Putamen (tissue), 1 donor: ENCODE measurements at places on chromosomes 11 and 22.
A peak's percentile ranks its signal among the peaks of the same experiment; 100 is the strongest.

GRCh38 chr22:35604621-35605368, 12.3 kb downstream of the MB start:
- DNase-seq = no peak

DNA sequence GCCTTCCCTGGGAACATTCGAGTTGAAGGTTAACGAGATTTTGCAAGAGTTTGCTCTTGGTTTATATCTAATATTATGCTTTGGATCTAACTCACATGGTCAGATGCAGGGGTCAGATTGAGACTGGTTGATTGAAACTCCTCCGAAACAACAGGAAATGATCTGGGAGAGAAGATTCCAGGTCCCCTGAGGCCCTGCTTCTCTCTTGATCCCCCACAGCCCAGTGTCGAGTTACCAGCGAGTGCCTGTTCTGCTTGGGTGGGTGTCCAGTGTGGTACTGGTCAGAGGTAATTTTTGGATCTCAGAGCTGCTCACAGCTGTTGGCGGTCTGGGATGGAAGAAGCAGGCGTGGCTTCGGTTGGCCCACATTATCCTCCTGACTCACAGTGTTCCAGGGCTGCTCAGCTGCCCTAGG, 9.2 kb downstream of the FBLN1 start:
- no peak for DNase-seq

DNA sequence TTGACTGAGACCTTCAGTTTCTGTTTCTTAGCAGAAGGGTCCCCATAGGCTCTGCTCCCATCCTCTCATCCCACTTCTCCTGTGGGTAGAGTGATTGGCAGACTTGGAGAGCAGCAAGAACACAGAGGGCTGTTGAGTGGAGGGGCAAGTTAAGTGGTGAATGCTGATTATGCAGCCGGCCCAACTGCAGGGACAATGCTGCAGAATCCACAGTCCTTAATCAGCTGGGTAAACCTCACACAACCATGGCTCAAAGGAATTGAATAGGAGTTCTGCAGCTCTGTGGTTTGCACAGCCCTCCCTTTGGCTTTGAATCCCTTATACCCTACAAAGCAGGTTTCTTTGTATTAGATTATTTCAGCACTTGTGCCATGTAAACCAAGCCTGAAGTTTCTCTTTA, 161.1 kb downstream of the NAV2 start:
- no peak for DNase-seq

DNA sequence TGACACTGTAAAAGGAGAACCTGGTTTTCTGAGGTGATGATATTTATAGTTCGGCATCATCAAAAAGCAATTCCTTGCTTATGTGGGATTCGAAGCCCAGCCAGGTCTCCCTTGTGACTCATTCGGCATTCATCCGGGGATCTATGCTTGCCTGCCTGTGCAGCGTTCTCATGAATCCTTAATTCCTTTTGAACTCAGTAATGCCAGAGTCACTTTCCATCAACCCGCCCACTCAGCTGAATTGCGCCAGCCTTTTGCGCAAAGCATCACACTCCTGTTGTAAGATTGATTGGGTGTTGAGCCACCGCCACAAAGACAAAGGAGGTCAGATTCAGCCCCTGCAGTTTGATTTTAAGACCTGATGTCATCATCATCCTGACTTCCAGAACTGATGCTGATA, 128.6 kb downstream of the SLC17A6 start:
- peak; percentile 57 for DNase-seq

DNA sequence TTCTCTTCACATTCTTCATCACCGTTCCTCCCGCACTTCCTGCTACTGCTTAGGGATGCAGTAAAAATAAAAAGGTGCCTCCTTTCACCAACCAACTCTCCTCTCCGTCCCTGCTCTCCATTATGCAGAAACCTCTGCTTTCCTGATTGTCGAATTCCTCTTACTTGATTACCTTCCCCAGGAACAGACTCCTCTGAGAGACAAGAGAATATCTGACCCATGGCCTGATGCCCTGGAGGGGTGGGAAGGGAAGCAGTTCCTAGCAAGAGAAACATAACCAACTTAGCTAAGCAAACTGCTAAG, 80.9 kb downstream of the TRIM29 start:
- DNase-seq = no peak

GRCh38 chr11:7670641-7671040, 2.7 kb downstream of the CYB5R2 start:
- DNase-seq = no peak

GRCh38 chr11:34029176-34029575, 22.4 kb upstream of the CAPRIN1 start:
- DNase-seq = no peak

GRCh38 chr11:128902515-128903066, 11.4 kb downstream of the KCNJ5 start:
- DNase-seq = no peak

- no peak for DNase-seq
Observed at GRCh38 chr11:58926695-58927094, 12.6 kb upstream of the GLYATL1 start.

GRCh38 chr11:96309016-96309642, 33.9 kb downstream of the MAML2 start:
- DNase-seq = no peak

GRCh38 chr22:47043835-47044721, 281.6 kb downstream of the TBC1D22A start:
- DNase-seq = no peak

GRCh38 chr11:7467652-7468051, 17.7 kb upstream of the OLFML1 start:
- DNase-seq = no peak

- DNase-seq = no peak
Observed at GRCh38 chr11:28090052-28090749, 17.8 kb downstream of the KIF18A start.

DNA sequence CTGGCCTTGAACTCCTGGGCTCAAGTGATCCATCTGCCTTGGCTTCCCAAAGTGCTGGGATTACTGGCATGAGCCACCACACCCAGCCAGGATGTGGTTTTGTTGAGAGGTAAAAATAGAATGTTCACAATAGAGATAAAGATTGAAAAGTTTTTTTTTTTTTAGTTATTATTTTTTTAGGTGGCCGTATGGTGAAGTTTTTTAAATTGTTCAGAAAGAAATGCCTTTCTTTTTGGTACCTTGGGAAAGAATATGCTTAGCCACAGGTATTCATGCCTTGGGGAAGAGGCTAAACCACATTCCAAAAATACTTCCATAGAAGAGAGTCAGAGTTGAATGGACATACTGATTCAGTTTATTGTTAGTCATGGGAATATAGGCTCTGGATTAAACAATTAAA, 143.4 kb downstream of the C11orf91 start:
- DNase-seq = no peak

GRCh38 chr22:26673486-26673885, 16.1 kb downstream of the MIAT start:
- no peak for DNase-seq
